A549 (cell line): ENCODE measurements at places on chromosomes 2 and 18. TPM values are rescaled to one million over a fixed set of nuclear protein-coding genes. Genes with fewer than 3 reads are reported as not detected.

- DNase-seq: no peak
Observed at GRCh38 chr18:69357590-69357989, 43.1 kb upstream of the DOK6 start.

DNA sequence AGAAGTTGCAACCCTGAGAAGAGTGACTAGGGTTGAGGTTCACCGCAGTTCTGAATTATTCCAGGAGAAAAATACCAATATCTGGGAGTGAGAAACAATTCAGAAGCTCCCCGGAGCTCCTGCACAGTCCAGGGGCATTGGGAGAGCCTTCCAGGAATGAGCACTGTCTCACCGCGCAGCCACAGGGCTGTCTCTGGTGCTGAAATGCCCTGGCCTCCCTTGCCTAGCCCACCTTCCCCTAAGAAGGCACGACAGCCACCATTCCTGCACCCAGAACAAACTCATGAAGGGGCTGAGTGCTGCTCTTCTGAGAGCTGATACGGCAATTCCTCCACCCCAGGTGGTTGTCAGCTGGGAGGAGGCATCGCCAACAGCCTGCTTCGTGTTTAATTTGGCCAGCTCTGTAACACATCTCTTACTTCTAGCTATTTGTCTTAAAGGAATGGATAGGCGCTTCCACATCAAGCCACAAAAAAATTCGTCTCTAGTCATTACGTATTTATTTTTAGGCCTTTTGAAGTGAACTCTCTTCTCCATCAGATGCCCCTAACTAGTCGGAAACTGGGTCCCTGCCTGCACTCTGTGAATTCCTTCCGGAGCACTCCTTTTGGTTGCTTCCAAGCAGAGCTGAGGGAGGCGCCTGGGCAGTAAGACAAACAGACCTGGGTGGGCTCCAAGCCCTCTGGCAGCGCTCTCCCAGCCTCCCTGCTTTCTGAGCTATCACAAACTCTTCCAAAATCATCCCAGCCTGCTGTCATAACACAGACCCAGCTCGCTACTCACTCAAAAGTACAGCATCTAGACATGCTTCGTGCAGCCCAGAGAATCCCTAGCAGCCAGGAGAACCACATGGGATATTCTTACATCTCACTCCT, 120.5 kb upstream of the CCDC68 start:
- no peak for DNase-seq

- DNase-seq: no peak
Observed at GRCh38 chr2:95331606-95332005, 34.5 kb downstream of the KCNIP3 start.

DNA sequence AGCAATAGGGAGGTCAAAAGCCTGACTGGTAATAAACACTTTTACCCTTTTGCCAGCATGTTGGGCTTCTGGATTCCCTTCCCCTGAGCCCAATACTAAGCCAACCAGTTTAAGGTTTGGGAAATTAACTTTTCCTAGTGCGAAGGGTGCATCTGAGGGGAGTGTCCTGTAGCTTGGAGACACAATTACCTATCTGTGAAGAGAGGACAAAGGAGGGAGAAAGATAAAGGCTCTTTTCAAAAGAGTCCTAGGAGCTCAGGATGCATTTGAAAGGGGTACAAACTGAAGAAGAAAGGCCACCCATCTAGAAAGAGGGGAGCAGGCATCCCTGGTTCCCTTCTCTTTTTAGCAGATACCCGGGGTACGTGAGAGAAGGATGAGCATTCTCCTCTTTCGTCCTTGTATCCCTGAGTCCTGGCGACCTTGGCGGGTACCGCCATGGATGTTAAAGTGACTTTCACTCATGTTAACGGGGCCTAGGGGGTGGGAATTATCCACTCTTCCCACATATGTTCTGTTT, 25.1 kb downstream of the C18orf54 start:
- no peak for DNase-seq

Gene EVA1A
- polyA plus RNA-seq: 13.5 to 19.0 TPM (median 16.1 TPM) in 3 replicates
